Stimulated activated CD4-positive, alpha-beta T cell treated with anti-CD3 and anti-CD28 coated beads, TNF-alpha, amount 100 ng/mL, for 48 hours (primary cell): ENCODE measurements at places on chromosomes 12 and 14.
A peak's percentile ranks its signal among the peaks of the same experiment; 100 is the strongest.

- no peak for DNase-seq
Observed at GRCh38 chr12:69645031-69645430, 34.3 kb upstream of the LRRC10 start.

- no peak for DNase-seq
Observed at GRCh38 chr12:126040307-126040706, 975.1 kb downstream of the AACS start.

DNA sequence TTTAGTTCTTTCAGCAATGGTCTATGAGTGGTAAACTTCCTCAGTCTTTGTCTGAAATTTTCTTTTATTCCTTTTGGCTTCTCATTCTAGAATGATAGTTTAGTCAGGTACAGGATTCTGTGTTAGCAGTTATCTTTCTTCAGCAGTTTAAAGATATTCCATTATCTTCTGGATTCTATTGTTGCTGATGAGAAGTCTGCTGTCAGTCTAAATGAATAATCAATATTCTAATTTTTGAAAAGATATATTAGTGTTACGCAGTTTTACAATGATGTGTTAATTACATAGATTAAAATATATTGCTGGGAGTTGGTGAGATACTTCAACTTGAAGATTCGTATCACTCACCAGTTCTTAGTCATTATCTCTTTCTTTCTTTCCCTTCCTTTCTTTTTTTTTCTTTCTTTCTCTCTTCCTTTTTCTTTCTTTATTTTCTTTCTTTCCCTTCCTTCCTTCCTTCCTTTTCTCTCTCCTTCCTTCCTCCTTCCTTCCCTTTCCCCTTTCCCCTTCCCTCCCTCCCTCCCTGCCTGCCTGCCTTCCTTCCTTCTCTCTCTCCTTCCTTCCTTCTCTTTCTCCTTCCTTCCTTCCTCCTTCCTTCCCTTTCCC lies 17.8 kb downstream of the CACNA1C start:
- no peak for DNase-seq

DNA sequence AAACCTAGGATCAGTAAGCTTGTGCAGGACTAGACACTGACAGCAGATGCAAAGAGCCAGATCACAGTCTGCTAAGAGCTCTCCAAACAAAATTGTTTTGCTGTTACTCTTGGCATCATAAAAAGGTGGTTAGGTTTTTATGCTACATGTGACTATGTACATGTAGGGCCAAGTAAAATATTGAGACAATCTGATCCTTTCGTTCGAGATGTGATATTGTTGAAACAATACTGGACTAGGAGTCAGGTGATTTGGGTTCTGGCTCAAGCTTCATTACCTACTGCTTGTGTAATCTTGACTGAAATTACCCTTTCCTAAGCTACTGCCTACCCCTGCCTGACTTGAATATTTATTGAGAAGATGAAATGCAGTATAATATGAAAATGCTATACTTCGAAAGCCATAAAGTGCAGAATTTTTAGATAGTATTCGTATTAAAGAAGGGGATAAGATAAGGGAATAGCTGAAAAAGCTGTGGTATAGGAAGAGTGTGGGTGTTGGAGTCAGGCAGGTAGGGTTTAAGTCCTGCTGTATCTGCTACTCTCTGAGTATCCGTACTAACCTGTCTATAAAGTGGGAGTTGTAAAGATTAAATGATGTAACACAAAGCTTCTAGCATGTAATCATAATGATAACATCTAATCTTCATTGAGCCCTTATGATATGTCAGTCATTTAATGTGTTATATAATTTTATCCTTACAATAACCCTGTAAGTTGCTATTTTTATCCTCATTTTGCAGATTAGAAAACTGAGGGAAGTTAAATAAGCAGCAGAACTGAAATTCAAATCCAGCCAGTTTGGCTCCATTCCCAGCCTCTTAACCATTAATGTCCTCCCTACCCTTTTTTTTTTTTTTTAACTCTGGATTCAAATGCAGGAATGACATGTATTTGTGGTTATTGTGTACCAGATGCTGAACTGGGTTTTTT lies 38.6 kb upstream of the ATF1 start:
- DNase-seq = no peak

DNA sequence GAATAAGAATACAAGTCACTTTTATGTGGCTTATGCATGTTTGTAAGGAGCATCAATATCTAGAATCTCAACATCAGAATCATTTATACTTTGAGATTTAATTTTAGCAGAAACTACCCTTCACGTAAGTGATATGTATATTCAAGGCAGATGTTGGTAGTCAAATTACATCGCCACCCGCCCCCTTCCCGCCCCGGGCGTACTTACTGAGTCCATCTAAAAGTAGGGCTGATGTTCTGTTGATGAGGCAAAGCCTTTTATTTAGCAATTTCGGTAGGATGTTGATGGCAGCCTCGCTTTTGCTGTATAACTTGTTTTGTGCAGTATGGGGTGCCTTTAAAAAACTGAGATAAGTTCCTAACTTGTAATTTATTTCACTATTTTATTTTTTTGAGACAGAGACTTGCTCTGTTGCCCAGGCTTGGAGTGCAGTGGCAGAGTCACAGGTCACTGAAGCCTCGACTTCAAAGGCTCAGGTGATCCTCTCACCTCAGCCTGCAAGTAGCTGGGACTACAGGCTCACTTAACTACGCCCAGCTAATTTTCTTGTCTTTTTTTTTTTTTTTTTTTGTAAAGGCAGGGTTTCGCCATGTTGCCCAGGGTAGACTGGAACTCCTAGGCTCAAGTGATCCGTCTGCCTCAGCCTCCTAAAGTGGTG lies 30.8 kb downstream of the KTN1 start:
- DNase-seq = no peak

GRCh38 chr12:49733219-49734017 lies 7.9 kb upstream of the TMBIM6 start:
- no peak for DNase-seq

DNA sequence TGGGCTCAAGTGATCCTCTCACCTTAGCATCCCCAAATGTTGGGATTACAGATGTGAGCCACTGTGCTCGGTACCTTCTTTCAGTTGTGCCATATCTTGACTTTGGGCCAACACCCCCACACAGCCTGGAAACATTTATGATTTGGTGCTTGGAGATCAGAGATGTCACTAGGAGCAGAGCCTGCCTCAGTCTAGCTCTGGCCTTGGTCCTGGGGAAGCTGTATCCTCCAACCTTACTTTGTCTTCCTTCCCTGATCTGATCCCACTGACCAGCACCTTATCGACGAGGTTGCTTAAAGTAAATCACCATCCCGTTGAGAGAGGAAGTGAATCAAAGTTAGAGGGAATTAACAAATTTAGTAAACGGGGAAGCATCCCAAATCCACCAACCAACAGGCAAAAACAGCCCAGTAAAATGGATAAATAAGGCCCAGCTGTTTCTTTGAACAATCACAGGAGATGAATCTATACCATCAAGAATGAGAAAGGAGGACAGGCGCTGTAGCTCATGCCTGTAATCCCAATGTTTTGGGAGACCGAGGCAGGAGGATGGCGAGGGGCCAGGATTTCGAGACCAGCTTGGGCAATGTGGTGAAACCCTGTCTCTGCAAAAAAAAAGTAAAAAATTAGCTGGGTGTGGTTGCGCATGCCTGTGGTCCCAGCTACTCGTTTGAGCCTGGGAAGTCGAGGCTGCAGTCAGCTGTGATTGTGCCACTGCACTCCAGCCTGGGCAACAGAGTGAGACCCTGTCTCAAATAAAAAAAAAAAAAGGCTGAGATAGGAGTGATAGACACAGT lies 3.4 kb downstream of the PLBD2 start:
- no peak for DNase-seq

DNA sequence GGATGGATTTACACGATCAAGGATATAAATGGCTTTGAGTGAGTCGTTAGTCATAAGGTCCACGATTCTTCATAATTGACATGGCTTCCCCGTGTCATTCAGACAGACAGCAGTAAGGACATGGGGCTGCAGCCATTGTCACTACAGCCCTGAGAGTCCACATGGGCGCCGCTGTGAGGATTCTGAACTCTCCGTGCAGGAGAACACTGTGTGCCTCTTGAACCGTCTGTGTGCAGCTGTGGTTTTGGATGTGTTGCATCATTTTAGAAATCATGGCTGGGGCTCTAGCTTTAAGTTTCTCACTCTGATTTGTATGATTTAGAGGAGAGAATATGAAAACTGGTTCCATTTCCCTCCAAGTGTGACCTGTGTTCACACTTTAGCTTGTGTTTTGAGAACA lies 47.2 kb downstream of the NPAS3 start:
- DNase-seq = no peak

- no peak for DNase-seq
Observed at GRCh38 chr14:81341370-81341769, 58.8 kb downstream of the STON2 start.

- no peak for DNase-seq
Observed at GRCh38 chr14:33348510-33348909, 409.8 kb downstream of the NPAS3 start.

DNA sequence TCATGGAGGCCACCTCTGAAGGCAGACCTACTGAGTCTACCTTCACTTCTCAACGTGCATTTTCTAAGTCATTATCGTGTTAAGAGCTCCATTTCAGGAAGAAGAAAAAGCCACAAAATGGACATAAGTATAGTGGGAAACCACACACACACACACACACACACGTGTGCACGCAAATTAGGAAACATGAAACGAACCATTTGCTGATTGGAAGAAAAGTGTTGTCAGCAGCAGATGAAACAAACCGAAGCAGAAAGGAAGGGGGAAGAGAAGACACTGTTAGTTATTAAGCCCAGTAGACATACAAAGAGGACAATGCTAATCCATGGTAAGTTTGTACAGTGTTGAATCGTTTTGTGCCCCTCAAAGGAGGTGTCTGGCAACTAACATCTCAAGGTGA lies 9.9 kb upstream of the VPS33A start:
- DNase-seq = no peak

- DNase-seq = no peak
Observed at GRCh38 chr12:130658145-130658911, 57.8 kb downstream of the RIMBP2 start.

DNA sequence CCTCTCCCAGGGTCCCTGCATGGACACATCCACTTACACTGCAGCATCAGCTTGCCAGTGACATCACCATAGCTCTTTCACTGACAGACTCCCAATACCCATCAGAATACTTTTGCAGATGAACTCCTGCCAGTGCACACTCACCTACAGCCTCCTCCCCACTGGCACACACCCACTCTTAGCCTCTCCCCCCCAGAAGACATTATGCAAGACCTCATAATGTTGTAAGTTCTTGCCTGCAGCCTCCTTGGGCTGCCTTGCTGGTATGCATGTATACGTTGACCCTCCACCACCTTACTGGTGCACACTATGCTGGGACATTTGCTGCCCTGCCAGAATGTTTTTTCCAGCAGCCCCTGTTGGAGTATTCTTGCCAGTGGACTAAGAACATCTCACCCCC lies 324.2 kb downstream of the AEBP2 start:
- no peak for DNase-seq

- DNase-seq = no peak
Observed at GRCh38 chr12:118611295-118611694, 234.9 kb downstream of the SUDS3 start.

- peak; percentile 50 for DNase-seq
Observed at GRCh38 chr12:62438098-62438692, 28.4 kb upstream of the MON2 start.

GRCh38 chr14:28704153-28704552 lies 62.4 kb upstream of the FOXG1 start:
- no peak for DNase-seq

DNA sequence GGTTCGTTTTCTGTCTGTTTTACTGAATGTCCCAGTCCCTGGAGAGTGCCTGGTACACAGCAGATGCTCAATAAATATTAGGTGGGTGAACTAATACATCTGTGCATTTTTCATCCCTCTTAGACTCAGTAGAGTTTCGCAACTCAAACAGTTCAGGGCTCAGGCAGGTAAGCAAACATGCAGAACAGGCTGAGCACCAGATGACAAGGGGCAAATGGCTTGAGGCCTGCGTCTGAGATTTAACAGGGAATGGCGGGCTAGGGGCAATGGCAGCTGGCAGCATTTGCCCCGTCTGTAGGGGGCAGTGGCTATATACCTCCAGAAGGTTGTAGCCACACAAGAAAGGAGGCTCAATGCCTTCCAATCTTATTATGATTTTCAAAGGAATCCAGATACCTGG lies 8.6 kb upstream of the RAN start:
- DNase-seq = no peak

GRCh38 chr14:93967637-93968250 lies 8.6 kb downstream of the ASB2 start:
- no peak for DNase-seq

DNA sequence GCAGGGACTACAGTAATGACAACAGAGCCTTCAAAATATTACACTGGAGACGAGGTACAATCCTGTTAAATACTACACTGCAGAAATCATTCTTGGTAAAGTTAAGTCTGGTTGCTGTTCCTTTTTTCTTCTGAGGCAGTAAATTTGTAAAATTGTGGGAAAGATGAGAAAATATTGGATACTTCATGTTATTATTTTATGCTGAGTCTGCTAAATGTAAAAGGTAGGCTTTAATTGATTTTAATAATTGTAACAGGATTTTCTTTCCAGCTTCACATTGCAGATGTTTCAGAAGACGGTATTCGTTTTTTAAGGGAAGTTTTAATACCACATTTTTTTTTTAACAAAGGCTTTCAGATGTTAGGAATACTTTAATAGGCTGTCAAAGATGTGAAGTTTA lies 62.6 kb downstream of the WASHC4 start:
- DNase-seq = no peak

GRCh38 chr12:76422543-76423438 lies 74.6 kb upstream of the BBS10 start:
- no peak for DNase-seq

DNA sequence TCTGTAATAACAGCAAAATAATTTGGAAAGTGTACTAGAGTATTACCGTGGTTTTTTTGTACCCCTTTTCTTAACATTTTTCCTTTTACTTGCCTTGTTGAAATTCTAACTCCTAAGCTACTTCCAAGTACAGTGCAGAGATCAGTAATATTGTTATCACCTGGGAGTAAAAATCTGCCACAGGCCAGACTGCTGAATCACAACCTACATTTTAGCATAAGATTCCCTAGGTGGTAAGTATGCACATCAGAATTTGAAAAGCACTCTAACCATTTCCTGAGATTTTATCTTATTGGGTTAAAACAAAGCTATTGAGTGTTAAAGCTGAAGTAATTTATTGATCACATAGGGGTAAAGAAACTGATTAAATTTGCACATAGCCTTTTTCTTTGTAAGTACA lies 55.2 kb upstream of the KCNH3 start:
- no peak for DNase-seq

- no peak for DNase-seq
Observed at GRCh38 chr12:80829767-80830166, 108.0 kb downstream of the LIN7A start.

- no peak for DNase-seq
Observed at GRCh38 chr14:29681316-29681715, 246.3 kb downstream of the PRKD1 start.

GRCh38 chr14:63273717-63274655 lies 44.7 kb downstream of the GPHB5 start:
- no peak for DNase-seq

GRCh38 chr14:41548666-41549065 lies 58.0 kb upstream of the LRFN5 start:
- no peak for DNase-seq
